ENCODE measurements at places on chromosomes 16 and 17.
A peak's percentile ranks its signal among the peaks of the same experiment; 100 is the strongest.

DNA sequence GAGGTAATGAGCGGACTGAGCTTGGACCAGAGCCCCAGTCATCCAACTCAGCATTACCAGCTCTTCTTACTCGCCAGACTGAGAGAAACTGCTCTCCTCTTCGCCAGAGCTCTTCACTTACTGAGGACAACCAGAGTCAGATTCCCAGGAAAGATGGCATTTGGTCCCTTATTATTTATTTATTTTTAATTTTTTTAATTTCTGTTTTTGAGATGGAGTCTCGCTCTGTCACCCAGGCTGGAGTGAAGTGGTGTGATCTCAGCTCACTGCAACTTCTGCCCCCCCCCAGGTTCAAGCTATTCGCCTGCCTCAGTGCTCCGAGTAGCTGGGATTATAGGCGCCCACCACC lies 23.3 kb downstream of the DEXI start:
- DNase-seq: no peak

DNA sequence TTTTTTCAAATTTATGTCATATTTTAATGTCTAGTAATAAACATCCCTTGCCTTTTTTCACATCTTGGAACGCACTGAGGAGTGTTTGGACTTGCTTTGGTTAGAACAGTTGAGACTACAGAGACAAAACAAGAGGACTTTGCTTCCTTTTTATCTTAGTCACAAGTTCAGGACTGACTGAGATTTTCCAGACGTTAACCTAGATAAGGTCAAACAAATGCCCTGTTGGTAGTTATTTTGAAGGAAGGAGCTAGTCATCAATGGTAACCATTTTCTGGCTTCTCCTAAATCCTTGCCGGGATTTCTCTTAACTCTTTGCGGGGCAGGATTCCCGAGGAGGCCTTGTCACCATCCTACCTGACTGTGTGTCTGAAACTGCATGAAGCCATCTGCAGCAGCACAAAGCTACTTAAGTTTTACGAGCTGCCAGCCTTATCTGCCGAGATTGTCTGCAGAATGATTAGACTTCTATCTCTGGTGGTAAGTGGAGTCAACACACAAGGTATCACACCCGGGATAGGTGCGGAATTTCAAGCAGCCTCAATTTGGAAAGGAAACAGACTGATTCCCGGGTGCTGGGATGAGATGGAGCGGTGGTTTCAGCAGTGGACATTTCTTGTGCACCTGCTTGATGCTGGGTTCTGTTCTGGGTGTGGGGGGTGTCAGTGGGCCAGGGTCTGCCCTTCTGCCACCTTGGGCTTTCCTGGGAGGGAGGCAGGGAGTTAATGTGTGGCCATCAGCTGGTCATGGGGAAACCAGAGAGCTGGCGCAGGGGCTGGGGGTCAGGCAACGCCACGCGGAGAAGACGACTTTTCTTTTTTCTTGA lies 48.3 kb downstream of the RNF213 start:
- no peak for DNase-seq

DNA sequence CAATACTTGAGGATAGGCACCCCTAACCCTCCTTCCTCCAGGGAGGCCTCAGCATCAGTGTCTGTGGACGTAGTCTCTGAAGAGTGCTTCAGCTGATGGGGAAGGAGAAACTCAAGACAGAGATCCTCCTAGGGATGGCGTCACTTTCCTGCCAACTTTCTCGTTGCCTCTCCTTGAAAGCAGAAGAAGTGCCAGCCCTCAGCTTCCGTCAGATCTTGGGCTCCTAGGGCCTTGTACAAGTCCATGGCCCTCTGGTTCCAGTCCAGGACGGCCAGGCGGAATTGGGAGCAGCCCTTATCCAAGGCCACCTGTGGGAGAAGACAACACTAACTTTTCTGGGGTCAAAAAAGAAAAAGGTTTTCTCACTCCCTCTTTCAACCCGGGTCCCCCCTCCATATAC lies 1.3 kb downstream of the SAT2 start:
- no peak for DNase-seq

DNA sequence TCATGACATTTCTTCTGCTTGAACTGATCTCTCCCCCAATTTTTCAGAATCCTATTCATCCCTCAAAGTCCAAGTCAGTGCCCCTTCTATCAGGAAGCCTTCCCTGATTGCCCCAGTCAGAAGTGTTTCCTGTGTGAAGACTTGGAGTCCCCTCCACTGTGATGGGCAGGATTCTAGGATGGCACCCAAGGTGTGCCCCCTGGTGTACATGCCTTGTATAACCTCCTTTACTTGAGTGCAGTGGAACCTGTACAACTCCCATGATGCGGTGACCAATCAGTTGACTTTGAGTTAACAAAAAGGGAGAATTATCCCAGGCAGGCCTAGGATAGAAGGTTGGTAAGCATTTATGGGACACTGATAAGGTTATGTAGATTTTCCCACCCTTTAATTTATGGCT lies 23.4 kb downstream of the MYH13 start:
- no peak for DNase-seq

DNA sequence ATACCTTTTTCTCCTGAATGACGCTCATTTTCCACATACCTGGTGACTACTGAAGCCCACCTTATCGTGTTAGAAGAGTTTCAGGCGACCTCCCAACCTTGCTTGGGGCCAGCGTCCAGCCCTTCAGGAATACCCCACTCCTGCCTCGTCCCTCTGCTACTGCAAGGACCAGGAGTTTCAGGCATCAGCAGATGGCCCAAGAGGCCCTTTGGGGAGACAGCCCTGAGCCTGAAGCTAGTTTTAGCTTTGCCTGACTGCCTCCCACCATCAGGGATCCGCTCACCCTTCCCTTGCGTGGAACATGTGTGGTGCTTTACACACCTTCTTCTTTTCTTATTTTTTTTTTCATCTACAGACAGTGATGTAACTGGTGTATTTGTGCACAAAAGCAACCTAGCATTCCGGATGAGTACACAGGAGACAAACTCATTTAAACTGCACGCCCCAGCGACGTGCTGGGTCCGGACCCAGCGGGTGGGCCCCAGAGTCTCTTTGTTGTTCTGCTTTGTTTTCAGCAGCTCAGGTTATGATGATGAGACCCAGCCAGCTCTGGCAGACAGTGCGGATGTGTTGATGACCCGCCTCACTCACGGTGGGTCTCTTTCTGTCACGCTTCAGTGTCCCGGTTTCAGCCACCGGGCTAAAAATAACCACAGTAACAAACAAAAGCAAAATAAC lies 242.4 kb downstream of the C16orf95 start:
- DNase-seq: no peak

DNA sequence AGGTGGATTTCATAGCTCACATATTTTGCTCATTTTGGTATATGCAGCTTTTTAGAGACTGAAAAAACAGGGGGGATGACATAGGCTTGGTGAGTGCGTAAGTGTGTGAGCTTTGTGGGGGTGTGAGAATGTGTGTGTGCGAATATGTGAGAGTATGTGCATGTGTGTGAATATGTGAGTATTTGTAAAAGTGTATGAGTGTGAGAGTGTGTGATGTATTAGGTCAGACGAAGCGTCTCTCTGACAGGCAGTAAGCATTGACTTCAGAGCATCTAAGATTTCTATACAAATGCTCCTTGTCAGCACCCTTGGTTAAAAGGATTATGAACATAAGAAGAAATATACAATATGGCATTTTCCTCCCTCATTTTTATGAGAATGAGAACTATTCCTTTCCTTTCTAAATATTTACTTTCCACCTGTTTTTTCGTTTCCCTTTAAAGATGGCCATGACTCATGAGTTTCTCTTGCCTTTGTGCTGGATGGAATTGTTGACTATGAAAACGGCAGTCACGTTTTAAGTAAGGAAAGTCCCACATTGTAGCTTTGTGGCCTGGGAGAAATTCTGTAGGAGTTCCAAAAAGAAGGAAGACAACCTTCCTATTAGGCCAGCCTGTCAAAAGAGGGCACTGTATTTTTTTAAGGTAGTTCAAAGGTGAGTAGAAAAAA lies 276.4 kb downstream of the FOXL1 start:
- DNase-seq: peak; percentile 38

DNA sequence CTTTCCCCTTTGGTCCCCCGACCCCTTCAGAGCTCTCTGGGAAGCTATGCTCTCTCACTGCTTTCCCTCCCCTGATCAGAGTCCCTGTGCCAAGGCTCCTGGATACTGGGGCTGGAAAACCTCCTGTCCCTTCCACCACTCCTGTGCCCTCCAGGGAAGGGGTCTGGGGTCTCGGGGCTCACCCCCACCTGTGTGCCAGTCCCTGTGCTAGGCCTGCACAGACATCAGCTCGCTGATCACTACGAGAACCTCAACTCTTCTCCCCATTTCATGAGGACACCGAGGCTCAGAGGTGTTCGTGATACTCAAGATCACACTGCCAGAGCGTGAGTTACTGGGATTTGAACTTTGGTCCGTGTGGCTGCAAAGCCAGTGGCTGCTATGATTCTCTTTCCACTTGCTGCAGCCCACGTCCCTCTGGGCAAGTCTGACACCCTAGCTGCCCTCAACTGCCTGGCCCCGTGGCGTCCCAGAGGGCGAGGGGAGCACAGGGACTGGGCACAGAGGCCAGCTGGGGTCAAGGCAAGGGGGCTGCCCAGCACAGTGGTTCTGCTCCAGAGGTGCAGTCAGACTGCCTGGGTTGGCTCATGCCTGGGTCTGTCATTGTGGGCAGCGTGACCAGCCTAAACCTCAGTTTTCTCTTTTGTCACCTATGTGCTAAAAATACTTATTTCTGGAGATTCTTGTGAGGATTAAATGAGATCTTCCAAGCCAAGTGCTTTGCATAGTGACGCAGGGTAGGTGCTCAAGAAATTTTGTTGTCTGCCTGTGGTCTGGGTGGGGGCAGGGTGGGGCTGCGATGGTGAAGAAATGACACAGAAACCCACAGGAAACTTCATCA lies 43.8 kb upstream of the TOB1 start:
- DNase-seq: no peak
